Left renal cortex interstitium (tissue), 4 donors: ENCODE measurements at places on chromosomes 3 and 15. TPM values are rescaled to one million over a fixed set of nuclear protein-coding genes. Genes with fewer than 3 reads are reported as not detected.
A peak's percentile ranks its signal among the peaks of the same experiment; 100 is the strongest.

Gene ARL14
- not detected for polyA plus RNA-seq

Gene PCYT1A
- 37.3 TPM for polyA plus RNA-seq

Gene MEX3B
- polyA plus RNA-seq: 11.7 TPM

DNA sequence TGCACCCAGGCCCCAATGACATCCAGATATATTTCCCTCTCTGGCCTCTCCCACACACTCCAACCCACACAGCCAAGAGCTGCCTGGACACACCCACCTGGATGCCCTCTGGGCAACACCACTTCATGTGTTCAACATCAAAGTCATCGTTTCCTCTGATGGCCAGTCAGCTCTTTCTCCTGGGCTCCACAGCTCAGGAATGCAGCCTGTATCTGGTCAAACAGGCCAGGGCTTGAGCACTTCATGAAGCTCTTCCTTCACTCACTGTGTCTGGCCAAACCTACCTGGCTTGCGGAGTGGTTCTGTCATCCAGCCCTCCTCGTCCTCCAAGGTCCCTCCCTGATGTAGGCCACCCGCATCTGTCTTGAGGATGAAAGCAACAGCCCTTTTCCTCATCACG lies 35.8 kb upstream of the SLC6A11 start:
- no peak for DNase-seq

- no peak for DNase-seq
These were observed 51.6 kb upstream of the CMTM8 start for GRCh38 chr3:32186876-32187275.

DNA sequence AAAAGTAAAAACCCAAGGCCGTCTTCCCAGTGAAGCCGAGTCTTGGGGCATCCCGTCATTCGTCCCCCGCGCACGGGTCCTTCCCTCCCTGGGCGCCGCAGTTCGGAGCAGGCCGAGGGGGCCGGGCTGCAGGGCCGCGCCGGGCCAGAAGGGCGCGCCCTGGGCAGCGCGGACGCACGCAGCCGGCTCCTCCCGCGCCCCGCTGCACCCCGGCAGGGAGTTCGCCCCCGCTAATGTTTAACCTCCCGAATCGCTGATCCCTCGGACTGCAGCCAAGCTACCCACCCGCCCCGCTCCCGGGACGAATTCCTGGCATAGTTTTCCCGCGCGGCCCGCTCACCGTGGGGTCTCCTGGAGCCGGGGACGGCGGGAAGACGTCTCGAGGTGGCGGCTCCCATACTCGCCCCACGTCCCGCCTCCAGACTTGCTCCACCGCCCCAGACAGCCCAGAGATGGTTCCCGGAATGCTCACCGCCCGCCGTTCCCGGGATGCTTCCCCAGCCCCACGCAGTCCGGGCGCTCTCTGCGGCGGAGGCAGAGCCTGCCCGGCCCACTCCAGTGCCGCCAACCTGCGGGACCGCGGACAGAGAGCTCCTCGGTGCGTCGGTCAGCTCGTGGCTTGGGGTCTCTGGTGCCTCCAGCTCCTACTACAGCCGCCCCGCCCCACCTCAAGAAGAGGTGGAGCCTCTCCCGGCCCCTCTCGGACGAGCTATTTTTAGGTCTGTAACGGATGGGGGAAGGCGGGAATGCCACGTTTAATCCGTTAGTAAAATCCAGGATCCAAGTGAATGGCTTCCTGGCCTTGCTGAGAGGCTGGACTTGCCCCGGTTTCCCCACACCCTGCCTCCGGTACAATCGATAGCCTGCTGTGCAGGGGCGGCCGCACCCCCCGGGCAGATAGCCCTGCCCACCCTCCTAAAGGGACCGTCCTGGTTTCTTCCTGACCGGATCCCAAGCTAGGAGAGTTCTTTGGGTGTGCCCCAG lies at the start of gene DZIP1L:
Gene DZIP1L (minus strand): TSS at position 621 of the 984 bp plus-strand sequence. CDS start 11,637 bp downstream, outside the sequence.
- DNase-seq: peak; percentile 56

GRCh38 chr15:92448370-92448769 lies 54.7 kb downstream of the ST8SIA2 start:
- DNase-seq: no peak

GRCh38 chr15:73982222-73982962 lies 9.7 kb downstream of the STOML1 start:
- no peak for DNase-seq

DNA sequence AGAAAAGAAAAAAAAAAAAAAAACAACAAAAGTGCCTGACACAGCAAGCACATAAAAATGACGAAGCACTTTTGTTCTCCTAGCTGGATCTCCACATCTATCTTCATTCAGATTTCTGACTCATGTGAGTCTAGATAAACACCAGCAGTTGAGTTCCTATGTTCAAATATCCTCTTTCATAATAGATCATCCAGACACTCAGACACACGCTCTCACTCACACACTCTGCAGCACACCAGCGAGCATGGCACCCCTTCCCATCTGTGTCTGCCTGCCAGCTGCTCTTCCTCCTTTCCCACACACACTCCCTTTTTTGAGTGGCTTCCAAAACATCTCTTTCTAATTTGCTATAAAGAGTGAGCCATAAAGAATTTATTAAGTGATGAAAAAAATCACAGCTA lies 19.8 kb upstream of the CELF6 start:
- DNase-seq: no peak

- DNase-seq: no peak
These were observed 3.5 kb downstream of the PDE12 start for GRCh38 chr3:57559526-57559925.

DNA sequence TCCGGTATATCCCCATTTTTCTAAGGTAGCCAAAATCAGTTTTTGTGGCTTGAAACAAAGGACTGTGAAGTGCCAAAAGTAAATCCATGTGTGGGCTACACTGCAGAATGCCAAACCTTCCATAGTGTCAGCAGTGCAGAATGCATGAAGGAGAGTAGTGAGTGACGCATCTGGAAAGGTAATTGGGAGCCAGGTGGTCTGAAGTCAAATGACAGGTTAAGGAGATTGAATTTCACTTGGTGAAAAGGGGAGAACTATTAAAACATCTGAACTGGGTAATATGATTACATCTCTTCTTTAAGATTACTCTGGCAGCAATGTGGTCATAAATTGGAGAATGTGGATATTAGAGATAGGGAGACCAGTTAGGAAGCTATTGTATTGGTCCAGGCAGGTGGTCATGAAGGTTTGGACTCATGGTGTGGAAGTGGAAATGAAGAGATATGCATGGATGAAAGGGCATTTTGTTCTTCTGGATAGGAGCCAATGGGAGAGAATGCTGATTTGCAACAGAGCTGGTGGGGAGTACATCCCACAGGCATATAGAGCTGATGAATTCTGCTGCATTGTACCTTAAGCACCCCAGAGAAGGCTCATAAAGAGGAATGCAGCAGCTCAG lies 118.2 kb downstream of the ECT2 start:
- DNase-seq: no peak

GRCh38 chr3:28328188-28329151 lies 20.1 kb upstream of the ZCWPW2 start:
- DNase-seq: no peak

DNA sequence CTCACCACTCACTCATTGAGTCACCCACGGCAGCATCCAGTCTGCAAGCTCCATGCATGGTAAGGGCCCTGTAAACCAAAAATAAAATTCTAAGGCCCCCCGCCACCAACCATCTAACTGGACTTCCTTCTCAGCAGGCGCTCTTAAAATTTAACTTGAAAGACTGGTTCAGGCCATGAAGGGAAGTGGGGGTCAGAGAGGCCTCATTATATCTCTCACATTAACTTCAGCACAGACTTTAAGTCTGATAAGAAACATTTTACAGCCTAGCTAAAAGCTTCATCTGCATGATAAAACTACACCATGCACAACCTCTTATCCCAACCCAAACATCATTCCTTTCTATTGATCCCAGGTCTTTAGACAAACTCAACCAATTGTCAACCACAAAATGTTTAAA lies 38.5 kb downstream of the FBLN2 start:
- no peak for DNase-seq

- DNase-seq: no peak
These were observed 106.3 kb upstream of the RNU6-1 start for GRCh38 chr15:67945951-67946700.
